NCI-H1694 (cell line): ENCODE measurements at places on chromosomes 12 and 14.

GRCh38 chr14:36091096-36091495 is 85.4 kb downstream of the PTCSC3 start:
- DNase-seq = no peak

DNA sequence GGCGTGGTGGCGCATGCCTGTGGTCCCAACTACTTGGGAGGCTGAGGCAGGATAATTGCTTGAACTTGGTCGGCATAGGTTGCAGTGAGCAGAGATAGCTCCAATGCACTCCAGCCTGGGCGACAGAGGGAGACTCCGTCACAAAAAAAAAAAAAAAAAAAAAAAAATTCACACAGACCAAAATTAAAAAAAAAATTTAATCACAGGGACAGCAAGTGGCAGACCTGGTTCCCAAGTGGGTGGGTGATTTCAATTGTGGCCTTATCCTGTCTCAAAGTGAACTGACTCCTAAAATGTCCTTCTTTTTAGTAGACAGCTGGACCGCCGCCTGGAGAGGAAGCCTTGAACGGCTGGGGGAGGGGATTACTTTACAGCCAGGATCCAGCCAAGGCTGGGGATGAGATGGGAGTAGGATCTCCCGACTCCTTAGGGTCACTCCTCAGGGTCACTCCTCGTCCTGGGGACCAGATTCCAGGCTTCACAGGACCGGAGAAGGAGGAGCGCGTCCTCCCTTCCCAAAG is 1.5 kb upstream of the KCNH3 start:
- DNase-seq = no peak

- DNase-seq = no peak
These were observed 444.6 kb upstream of the CCDC196 start for GRCh38 chr14:66041582-66041981.

- DNase-seq = no peak
These were observed 423.4 kb downstream of the NOVA1 start for GRCh38 chr14:26174395-26174794.

DNA sequence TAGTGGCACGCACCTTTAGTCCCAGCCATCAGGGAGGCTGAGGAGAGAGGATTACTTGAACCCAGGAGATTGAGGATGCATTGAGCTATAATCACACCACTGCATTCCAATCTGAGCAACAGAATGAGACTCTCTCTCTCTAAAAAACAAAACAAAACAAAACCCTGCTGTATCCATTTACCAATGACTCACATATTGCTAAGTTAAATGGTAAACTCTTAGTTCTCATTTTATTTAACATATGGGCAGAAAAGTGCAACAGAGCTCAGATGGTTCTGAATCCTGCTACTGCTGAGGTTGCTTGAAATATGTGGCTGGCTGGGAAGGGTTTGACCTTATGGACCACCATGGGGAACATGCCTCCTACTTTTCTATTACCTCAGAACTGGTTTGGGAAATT is 33.7 kb upstream of the CCNT1 start:
- no peak for DNase-seq

DNA sequence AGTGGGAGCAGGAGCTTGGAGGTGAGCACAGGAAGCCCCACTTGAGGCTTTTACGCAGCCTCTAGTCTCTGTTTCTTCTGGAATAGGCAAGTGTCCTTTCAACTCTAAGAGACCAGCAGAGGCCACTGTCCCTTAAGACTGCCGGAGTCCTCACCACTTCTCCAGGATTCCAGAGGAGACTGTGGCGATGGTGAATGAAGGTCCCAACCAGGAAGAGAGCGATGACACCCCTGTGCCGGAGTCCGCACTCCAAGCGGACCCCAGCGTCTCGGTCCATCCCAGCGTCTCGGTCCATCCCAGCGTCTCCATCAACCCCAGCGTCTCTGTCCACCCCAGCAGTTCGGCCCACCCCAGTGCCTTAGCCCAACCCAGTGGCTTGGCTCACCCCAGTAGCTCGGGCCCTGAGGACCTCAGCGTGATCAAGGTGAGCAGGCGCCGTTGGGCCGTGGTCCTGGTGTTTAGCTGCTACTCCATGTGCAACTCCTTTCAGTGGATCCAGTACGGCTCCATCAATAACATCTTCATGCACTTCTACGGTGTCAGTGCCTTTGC is 442 bp downstream of the FLVCR2 start:
- DNase-seq = no peak

DNA sequence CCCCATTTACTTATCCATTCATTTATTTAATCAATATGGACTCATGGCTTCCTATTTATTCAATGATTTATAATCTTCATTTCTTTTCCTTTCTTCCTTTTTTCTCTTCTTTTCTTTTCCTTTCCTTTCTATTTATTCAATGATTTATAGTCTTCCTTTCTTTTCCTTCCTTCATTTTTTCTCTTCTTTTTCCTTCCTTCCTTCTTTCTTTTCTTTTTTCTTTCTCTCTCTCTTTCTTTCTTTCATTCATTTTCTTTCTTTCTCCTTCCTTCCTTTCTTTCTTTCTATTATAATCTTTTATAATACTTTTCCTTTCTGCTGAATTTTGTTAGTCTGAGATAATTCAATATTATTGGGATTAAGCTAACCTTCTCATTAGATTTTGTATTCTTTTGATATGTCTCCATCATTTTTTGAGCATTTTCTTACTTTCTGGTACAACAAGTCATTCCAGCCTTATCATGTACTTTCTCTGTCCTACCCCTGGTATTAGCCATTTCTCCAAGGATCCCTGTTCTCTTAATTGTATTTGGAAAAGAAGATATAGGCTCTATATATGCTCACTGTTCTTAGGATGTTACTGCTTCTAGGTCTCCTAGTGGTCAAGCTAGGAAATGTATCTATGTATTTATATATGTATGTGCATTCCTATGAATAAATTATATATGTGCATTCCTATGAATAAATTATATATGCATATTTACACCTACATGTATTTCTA is 12.1 kb downstream of the LACRT start:
- no peak for DNase-seq

DNA sequence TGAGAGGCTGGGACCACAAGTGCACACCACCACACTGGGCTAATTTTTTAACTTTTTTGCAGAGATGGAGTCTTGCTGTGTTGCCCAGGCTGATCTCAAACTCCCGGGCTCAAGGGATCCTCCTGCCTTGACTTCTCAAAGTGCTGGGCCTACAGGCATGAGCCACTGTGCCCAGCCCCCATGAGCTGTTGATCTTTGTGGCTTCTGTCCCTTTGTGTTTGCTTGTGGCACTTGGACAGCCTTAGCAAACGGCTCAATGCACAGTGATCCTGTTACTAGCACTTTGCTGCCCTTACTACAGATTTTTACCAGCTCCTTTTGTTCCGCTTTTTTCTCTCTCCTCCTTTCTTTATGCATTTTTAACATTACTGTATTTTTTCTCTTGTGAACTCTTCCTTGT is 25.3 kb upstream of the EVL start:
- DNase-seq = no peak

GRCh38 chr14:57928732-57929131 is 62.8 kb upstream of the SLC35F4 start:
- no peak for DNase-seq
